ENCODE measurements at places on chromosomes 3 and 15.

DNA sequence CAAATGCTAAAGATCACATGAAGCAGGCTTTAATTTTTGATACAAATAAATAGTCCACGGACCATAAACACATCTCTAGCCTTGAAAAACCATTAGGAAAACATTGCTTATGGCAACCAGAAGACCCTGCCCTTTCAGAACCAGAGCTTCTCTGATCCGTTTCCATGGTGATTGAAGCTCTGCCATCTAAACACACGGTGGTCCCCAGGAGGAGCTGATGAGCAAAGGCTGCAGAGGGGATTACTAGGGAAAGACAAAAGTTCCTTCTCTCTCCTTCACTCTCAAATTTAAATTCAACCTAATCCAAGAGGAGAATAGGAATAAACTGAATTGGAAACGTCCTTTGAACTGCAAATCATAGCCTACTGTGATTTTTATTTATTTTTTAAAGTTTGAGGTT, 122.0 kb upstream of the ATP10A start:
- DNase-seq: no peak

GRCh38 chr3:88984832-88985231, 122.6 kb upstream of the EPHA3 start:
- no peak for DNase-seq

- no peak for DNase-seq
Observed at GRCh38 chr3:160447544-160447943, 2.0 kb downstream of the TRIM59 start.

DNA sequence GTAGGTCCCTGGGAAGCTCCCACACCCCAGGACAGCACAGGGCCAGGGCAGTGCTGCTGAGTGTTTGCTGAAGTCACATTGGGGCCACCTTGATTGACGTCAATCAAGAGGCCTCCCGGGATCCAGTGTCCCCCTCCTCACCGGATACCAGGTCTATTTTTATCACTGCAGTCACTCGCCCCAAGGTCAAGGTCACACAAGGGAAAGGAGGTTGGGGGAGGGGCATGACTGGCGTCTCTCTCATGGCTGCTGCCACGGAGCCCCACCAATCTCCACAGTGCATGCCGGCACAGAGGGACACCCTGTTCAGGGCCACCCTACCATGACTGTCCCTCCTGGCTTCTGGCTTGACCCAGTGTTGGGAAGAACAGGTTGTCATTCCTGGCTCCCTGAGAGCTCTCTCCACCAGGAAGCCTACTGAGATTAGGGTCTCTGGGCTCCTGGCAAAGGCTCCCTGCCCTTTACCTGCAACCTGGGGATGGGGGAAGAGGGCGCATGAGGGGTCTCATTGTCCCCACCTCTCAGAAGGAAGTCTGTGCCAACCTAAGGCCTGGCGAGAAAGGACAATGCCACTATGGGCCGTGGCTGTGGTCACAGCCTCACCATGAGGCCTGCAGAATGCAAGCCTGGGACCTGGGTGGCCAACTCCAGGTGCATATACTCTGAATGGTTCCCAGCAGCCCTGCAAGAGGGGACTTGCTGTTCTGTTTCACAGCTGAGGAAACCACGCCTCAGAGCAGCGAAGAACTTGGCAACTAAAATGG, 1.5 kb downstream of the MYL3 start:
- DNase-seq: no peak

- no peak for DNase-seq
Observed at GRCh38 chr3:49244581-49245205, 32.3 kb downstream of the C3orf62 start.

DNA sequence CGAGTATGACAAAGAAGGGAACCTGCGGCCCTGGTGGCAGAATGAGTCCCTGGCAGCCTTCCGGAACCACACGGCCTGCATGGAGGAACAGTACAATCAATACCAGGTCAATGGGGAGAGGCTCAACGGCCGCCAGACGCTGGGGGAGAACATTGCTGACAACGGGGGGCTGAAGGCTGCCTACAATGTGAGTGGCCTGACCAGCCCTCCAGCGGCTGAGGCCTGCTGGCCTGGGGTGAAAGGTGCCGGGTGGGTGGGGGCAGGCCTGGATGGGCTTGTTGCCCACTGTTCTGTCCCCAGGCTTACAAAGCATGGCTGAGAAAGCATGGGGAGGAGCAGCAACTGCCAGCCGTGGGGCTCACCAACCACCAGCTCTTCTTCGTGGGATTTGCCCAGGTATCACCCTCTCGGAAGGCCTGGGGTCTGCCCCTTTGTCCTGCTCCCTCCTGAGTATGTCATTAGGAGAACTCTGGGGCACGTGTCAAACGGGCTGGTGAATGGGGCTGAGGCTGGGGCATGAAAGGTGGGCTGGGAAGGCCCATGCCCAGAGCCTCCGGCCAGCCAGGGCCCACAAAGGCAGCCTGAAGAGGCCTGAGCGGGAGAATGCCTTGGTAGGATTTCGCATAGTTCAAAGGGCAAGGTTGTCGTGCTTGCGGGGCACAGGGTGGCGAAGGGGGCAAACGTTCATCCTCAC, 7.8 kb upstream of the PSMD2 start:
- no peak for DNase-seq

GRCh38 chr15:69983696-69984265, 113.9 kb downstream of the TLE3 start:
- no peak for DNase-seq

DNA sequence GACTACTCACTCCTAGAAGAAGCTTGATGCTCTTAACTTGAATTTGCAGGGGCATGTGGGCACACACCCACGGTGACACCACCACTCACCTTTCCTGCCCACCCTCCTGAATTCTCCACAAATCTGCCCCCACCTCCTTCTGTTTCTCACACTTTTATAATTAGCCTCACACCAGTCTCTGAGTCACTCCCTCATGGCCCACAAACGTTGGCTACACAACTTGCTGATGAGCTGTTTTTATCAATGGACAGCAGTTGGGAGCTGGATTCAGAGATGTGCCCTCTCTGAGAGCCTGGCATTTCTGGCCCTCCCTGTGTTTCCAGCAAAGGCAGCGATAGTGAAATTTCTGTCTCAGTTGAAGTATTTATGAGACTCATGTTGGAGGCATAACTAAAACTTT, 1.3 kb downstream of the COLQ start:
- DNase-seq: peak; percentile 10

- no peak for DNase-seq
Observed at GRCh38 chr3:146834917-146835316, 229.8 kb upstream of the PLSCR5 start.

DNA sequence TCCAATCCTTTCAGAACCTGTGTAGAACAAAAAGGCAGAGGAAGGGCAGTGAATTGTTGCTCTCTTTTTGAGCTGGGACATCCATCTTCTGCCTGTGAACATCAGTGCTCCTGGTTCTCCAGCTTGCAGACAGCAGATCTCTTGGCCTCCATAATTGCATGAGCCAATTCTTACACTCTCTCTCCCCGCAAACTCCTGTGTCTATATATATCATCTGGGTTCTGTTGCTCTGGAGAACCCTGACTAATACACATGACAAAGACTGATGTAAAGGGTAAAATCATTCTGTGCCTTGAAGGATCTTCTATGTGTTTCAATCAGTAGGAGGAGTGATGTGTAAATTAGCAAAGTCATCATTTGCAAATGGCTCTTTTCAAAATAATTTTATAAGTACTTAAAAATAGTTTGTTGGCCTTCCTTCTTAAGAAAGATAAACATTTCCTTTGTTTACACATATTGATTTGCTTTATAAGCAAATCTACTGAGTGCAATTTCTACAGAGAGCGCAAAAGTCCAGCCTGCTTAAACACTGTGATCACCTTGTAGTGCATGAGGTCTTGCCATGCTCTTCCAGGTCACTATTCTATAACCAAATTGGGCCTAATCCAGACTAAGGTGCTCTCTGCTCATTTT, 154.9 kb upstream of the ANKRD28 start:
- no peak for DNase-seq

DNA sequence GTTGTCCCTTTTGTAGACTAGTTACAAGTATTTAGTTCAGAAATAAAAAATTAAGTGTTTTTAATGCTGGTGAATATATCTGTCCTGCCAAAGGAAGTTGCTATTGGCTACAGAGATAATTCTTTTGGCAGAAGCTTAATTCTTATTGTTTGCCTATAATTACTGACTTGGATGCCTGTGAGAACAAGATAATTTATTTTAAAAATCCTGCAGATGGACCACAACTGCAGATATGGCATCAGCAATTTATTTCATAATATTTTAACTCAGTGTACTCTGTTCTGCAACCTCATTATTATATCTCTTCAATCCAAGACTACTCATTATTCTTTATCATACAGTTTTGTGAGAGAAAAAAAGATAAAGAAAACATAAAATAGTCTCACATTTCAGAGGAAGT, 789.8 kb downstream of the NAALADL2 start:
- no peak for DNase-seq

DNA sequence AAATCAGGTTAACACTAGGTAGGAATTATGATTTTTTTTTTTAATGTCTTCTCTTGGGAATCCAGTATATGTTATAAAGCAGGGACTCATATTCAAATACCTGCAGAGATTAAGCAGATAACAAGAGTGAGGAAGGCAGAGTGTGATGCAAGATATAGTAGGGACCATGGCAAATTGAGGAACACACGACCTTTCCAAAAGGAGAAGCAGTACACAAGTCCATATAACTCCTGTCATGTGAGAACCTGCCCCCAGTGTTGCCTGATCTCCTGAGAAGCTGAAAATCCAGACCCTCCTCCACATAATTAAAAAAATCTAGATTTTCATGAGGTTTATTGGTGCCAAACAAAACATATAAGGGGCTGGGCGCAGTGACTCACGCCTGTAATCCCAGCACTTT, 3.6 kb downstream of the RFC4 start:
- DNase-seq: no peak

DNA sequence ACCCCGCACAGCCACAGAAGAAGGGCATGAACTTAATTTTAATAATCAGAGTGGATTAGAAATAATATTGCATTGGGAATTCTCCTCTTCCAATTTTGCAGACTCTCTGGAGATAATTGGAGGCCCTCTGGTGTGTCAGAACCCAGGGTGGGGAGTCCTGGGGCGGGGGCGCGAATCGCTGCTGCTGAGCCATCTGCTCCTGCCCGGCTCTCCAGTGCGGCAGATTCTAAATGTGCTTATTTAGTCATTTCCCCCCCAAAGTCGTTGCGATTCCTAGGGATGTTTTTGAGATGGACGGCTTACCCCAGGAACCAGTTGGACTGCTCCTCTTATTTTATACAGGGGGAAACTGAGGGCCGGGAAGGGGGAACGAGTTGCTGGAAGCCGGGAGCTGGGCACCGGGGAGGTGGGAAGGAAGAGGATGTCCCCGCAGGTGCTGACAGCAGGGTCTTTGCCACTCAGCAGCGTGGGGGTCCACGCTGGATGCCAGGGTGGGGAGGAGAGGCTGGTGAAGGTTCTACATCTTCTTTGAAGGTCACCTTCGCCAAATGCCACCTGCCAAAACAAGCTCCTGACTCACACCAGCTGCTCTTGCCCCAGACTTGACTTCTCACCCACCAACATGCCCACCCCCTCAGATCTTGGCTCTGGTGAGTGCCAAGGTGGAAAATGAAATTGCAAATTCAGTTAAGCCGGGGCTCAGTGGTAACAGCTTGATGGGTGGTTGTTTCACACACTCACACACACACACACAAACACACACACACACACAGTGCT, 91.3 kb upstream of the PRR23E start:
- DNase-seq: no peak

- DNase-seq: no peak
Observed at GRCh38 chr15:94335616-94336015, 104.3 kb downstream of the MCTP2 start.

GRCh38 chr15:101314336-101315125, 19.5 kb upstream of the SNRPA1 start:
- DNase-seq: no peak

DNA sequence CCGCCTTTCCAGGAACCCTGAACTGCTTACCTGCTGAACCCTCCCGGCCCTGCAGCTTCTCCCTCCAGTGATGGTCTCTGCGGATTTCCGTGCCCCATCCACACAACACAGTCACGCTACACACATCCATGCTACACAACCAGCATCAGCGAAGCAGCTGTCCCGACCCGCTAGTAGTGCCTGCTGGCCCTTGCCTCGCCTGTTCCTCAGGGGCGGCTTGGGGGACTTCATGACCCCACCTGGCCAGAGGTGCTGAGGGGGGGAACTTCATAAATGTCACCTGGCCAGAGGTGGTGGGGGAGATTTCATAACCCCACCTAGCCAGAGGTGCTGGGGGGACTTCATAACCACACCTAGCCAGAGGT, 530 bp upstream of the TUBGCP5 start:
- DNase-seq: no peak

GRCh38 chr15:62105266-62105665, 38.5 kb downstream of the C2CD4A start:
- no peak for DNase-seq

- DNase-seq: no peak
Observed at GRCh38 chr15:38072348-38073177, 138.1 kb downstream of the TMCO5A start.

- DNase-seq: no peak
Observed at GRCh38 chr3:60933824-60934223, 317.4 kb downstream of the FHIT start.

DNA sequence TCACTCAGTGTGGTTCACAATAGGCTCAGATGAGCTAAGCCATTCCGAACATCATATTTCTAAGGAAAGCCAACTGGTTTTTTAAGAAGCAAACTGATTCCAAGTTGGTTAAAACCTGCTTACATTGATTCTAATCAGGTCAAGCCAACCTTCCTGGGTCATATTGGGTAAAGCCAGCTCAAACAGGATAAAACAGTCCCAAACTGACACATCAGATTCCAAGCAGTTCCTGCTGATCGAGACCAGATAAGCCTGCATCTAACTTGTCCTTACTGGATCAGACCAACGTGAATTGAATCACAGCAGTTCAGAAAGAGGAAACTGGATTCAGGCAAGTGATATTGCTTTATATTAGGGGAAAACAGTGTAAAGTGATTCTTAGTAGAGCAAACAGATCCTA, 18.6 kb upstream of the THSD4 start:
- no peak for DNase-seq

DNA sequence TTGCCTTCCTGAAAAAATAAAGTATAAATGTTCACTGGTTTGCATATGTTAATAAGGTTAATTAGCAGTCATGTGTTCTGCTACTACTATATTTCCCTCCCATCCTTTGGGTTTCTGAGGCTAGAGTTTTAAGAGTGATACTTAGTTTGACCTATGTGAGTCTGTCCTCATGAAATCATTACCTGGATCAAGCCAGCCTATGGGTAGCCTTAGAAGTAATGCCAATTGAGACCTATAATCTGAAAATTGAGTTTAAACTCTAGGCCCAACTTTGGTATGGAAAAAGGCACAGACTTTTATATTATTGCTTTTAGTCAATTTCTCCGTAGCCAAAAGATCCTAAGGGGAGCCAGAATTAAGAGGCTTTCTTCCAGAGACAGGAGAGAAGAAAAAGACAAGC, 18.4 kb upstream of the SOX2 start:
- no peak for DNase-seq

GRCh38 chr15:40297356-40297755, 10.4 kb downstream of the PLCB2 start:
- DNase-seq: no peak

GRCh38 chr3:50211930-50212329, 6.9 kb downstream of the SLC38A3 start:
- no peak for DNase-seq
